ENCODE measurements at places on chromosomes 6 and 20. TPM values are rescaled to one million over a fixed set of nuclear protein-coding genes. Genes with fewer than 3 reads are reported as not detected.

The SRF gene
- total RNA-seq: 9.8 TPM

The RIPPLY2 gene
- 21.6 TPM for total RNA-seq

The RSPH4A gene
- total RNA-seq: 1.6 TPM

The IPCEF1 gene
- total RNA-seq: 10.6 TPM

The C20orf144 gene
- 0.41 TPM for total RNA-seq

- no peak for DNase-seq
Observed at GRCh38 chr20:60254901-60255411, 296.7 kb downstream of the CDH26 start.

DNA sequence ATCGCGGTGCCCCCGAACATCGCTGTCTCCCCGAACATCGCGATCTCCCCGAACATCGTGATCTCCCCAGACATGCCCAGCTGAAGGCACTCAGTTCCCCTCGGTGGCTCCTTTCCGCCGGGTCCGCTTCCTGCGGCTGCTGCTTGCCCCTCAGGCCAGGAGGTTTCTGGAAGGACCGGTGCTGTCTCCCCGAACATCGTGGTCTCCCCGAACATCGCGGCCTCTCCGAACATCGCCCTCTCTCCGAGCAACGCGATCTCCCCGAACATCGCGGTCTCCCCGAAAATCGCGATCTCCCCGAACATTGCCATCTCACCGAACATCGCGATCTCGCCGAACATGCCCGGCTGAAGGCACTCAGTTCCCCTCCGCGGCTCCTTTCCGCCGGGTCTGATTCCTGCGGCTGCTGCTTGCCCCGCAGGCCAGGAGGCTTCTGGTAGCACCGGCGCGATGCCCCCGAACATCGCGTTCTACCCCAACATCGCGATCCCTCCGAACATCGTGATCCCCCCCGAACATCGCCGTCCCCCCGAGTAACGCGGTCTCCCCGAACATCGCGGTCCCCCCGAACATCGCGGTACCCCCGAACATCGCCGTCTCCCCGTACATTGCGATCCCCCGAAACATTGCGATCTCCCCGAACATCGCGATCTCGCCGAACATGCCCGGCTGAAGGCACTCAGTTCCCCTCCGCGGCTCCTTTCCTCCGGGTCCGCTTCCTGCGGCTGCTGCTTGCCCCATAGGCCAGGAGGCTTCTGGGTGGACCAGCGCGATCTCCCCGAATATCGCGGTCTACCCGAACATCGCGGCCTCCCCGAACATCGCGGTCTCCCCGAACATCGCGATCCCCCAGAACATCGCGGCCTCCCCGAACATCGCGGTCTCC lies 808 bp downstream of the ULBP1 start:
- DNase-seq: no peak

- DNase-seq: no peak
Observed at GRCh38 chr6:111739257-111739696, 133.6 kb upstream of the TRAF3IP2 start.

- DNase-seq: no peak
Observed at GRCh38 chr6:78995946-78996345, 82.1 kb downstream of the PHIP start.

DNA sequence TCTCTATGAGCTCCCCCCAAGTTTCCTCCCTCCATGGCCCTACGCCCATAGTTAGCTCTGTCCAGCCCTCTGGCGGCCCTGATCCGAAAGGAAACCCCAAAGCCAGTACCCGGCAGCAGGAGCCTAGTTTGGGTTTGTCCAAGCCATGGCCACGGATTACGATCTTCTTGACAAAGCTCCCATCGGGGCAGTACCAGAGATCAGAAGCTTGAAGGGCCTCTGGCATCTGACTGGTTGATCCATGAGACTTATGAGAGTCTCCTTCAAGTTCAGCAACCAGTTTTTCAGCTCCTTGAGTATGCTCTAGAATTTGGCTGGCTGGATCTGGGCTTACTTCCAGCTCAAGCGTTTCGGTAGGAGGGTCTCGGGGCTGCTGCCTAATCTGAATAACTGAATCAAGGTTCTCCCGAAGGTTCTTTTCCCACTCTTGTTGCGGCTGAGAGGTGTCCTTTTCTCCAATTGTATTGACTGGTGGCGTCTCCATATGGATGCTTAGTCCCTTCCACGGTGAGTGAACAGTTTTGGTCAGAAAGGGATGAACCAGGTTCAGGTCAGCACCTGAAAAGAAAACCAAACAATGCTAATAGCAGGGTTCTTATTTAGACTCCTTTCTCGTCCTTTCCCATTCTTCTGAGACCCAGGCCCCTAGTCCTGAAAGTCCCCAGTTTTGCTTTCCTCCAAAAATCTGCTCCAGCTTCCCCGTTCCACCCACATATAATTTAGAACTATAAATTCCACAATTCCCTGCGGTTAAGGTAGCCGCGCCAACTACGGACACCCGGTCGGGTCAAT lies 595 bp downstream of the FKBPL start:
- DNase-seq: no peak

DNA sequence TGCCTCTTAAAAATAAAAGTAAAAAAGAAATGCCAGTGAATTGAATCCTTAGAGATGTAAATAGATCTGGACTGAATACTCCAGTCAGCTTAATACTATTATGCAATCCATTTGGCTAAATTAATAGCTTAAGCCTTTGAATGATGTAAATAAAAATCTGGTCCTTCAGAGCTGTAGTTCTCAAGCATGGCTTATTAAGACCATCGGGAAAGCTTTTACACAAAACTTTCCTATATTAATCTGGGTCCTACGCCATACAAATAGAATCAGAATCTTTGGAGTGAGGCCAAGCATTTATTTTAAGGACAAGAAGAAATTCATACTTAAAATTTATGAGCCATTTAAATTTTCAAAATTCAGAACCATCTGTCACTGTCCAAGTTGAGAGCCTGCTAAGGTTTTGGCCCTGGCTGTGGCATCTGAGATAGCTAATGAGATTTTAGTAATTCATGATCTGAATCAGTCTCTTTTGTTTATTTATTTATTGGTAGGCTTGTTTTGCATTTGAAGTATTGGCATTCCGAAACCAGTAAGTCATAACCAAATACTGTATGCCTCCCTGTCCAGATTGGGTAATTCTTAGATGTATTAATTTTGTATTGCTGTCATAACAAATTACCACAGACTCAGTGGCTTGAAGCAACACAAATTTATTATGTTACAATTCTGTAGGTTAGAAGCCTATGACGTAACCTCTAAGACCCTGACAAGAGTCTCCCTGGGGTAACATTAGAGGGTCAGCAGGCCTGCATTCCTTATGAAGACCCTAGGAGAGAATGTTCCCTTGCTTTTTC lies 228.1 kb upstream of the RAB32 start:
- no peak for DNase-seq

GRCh38 chr6:159908535-159908934 lies 17.7 kb downstream of the MAS1 start:
- DNase-seq: no peak

DNA sequence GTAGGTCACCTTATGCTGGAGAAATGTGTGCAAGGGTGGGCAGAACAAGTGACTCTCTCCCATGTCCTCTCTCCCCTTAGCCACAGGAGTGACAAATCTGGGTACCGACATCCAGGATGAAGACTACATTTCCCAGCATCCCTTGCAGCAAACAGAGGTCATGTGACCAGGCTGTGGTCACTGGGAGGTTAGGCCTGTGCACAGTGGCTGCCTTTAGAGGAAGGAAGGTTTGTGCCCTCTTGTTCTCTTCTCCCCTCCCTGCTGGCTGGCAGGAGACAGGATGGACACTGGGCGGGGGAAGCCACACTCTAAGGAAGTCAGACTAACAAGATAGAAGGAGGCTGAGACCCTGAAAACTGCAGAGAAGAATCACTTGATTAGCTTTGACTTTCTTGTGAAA lies 360.2 kb downstream of the PREX1 start:
- DNase-seq: no peak

- DNase-seq: no peak
Observed at GRCh38 chr6:141657812-141658211, 474.9 kb upstream of the GJE1 start.

- no peak for DNase-seq
Observed at GRCh38 chr6:15577550-15578171, 85.2 kb downstream of the DTNBP1 start.

GRCh38 chr6:31473780-31474761 lies 23.9 kb upstream of the MICB start:
- no peak for DNase-seq

DNA sequence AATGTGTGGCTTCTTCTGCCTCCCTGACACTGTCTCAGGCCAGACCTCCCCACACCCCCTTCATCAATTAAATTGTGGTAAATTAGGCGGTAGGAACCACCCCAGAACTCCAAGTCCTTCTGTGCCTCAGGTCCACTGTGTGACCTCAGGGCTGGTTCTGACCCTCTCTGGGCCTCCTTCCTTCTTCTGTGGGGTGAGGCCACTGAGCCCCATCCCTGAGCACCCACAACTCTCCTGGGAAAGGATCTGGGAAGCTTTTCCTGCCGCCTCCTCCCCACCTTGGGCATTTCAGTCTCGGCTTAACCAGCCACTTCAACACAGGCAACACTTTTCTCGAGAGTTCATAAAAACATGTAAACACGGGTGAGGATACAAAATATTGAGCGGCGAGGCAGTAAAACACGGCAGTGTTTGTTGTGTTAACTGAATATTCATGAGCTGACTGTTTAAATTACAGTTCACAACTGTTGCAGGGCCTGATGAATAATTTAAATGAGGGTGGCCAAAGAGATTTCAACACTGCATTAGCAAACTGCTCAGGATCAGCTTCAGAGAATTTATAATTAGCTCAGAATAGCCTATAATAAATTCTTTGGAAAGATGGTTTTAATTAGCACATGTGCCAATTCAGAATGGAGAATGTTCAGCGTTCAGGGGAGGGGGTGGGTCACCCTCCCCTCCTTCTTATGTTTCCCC lies 112.1 kb downstream of the TOX2 start:
- no peak for DNase-seq

DNA sequence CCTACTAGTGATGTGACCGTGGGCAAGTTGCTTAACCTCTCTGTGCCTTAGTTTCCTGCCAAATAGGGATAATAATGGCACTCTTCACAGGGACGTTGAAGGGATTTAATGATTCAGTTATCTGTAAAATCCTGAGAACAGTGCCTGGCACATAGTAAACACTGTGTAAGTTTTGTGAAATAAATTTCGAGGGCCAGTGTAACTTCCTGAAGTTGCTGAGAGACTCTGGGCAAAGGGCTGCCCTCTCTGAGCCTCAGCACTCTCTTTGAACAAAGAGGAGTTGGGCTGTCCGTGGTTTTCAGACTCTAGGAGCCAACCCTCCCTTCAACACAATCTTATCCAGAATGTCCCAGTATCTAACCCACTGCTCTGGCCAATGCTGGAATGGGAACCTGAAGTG lies 2.5 kb upstream of the TEAD3 start:
- no peak for DNase-seq

DNA sequence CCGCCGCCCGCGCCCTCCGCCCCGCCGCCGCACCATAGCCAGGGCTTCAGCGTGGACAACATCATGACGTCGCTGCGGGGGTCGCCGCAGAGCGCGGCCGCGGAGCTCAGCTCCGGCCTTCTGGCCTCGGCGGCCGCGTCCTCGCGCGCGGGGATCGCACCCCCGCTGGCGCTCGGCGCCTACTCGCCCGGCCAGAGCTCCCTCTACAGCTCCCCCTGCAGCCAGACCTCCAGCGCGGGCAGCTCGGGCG lies 1.5 kb downstream of the FOXC1 start:
- no peak for DNase-seq

All from frontal cortex (tissue), 4 donors.